ENCODE measurements at places on chromosomes 4 and X.

DNA sequence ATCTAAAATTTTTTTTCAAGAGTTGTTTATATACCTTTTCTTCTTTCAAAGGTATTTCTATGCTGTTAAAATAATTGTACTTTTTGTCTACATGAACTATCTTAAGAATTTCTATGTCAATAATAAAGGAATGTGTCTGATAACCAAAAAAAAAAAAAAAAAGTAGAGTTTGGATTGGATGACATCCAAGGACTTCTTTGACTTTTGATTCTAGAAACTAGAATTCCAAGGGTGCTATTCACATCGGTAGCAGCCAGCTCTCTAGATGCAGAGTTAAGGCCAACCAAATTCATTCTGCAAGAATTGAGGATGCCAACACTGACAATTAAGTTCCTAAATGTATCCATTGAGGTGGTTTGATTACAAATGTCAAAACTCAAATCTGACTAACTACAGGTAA, 42.0 kb upstream of the PRKG2 start:
- DNase-seq = no peak

GRCh38 chr4:39096847-39097246, 34.8 kb downstream of the KLHL5 start:
- DNase-seq = no peak

- no peak for DNase-seq
Measured at GRCh38 chr4:153341575-153342090, 2.9 kb upstream of the MND1 start.

- no peak for DNase-seq
Measured at GRCh38 chr4:11669156-11669555, 240.5 kb upstream of the HS3ST1 start.

DNA sequence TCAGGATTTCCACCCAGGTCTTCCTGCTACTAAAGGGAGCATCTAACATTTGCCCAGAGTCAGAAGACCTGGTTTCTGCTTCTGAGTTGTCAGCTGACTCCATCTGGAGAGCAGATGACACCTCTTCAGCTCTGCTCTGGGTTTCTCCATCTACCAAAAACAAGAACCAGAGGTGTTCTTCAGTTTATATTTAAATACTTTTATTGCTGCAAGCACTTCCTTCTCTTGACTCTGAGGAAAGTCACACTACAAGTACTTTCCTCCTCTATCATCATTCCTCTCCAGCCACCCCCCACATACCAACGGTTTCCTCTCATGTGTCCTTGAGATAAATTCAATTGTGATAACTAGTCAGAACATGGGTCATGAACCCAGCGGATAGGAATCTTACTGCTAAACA, 88.4 kb downstream of the PPP3CA start:
- no peak for DNase-seq

DNA sequence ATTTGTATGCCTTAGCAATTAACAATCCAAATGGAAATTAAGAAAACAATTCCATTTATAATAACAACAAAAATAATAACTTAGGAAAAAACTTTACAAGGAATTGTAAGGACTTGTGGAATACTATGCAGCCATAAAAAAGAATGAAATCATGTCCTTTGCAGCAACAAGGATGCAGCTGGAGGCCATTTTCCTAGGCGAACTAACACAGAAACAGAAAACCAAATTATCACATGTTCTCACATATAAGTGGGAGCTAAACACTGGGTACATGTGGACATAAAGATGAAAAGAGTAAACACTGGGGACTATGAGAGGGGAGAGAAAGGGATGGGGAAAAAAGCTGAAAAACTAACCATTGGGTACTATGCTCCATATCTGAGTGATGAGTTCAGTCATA, 77.4 kb downstream of the WNK3 start:
- no peak for DNase-seq

- no peak for DNase-seq
Measured at GRCh38 chr4:3220476-3221183, 28.3 kb upstream of the MSANTD1 start.

GRCh38 chr4:123037804-123038203, 115.4 kb upstream of the NUDT6 start:
- no peak for DNase-seq

- no peak for DNase-seq
Measured at GRCh38 chr4:10736895-10737294, 52.3 kb upstream of the CLNK start.
